HT1080 (cell line): ENCODE measurements at places on chromosomes 3 and 15.
A peak's percentile ranks its signal among the peaks of the same experiment; 100 is the strongest.

- no peak for DNase-seq
These were observed 403.2 kb downstream of the MECOM start for GRCh38 chr3:169260296-169260695.

- peak; percentile 72 for DNase-seq
These were observed 19.4 kb upstream of the KIF23 start for GRCh38 chr15:69394556-69395282.

DNA sequence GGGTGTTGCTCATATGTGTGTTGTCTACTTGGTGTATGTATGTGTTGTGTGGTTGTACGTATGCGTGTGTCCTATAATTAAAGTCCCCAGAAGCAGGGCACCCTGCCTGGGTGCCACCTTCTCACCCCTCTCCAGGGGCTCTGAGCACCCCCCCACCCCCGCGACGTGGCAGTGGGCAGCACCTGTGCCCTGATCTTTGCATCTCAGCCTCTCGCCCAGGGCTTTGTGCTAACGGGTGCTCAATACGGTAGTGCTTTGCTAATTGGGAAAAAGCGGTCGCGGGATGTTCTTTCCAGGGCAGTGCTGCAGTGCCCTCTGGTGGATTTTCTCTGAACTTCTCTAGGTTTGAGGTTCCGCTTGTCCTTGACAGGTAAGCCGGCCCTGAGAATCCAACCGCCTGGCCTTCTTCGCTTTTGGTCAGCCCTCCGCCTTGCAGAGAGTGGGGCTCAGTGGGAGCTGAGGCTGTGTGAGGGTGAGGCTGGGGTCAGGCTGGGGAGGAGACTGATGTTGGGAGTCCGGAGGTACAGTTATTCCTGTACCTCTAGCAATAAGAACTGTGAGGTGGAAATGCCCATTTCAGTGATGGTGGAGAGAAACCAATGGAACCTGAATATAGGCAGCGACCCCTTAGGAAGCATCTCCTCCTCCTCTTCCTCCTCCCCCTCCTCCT, 17.6 kb upstream of the EPHB3 start:
- peak; percentile 85 for DNase-seq

DNA sequence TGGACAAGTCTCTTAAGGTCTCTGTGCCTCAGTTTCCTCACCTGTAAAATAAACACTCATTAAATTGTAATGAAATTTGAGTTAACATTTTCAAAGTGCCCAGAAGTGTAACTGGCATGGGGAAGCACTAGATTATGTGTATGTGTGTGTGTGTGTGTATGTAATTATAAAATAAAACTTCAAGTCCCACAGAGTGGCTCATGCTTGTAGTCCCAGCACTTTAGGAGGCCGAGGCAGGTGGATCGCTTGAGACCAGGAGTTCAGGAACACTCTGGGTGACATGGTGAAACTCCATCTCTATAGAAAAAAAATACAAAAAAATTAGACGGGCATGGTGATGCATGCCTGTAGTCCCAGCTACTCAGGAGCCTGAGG, 403.4 kb downstream of the IL5RA start:
- no peak for DNase-seq

DNA sequence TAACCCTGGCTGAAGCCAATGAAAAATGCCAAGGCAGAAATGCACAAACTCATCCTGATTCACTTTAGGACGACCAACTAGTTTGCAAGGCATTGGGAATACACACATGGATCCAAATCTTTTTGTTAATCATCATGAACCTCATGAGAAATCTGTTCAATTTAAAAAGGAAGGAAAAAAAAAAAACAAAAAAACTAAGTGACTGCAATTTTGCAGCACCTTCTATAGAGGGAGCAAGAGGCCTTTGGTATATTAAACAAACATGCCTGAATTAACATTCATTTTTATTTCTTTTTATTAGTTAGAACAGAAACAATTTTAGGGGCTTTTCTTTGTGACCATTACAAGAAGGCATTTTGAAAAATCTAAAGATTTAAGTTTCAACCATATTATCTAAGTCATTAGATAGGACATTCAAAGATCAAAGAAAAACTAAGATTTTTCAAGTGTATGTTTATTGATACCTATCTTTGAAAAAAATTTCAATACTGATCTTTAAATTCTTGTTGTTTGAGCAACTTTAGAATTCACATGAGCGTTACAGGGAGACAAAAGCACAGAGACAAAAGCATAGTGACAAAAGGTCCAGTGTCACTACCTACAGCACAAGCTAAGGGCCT, 182.4 kb downstream of the CBLB start:
- DNase-seq = peak; percentile 30

GRCh38 chr3:37668431-37668817, 193.3 kb upstream of the CTDSPL start:
- DNase-seq = no peak

- no peak for DNase-seq
These were observed 1.2 kb downstream of the RTP1 start for GRCh38 chr3:187198490-187198889.

DNA sequence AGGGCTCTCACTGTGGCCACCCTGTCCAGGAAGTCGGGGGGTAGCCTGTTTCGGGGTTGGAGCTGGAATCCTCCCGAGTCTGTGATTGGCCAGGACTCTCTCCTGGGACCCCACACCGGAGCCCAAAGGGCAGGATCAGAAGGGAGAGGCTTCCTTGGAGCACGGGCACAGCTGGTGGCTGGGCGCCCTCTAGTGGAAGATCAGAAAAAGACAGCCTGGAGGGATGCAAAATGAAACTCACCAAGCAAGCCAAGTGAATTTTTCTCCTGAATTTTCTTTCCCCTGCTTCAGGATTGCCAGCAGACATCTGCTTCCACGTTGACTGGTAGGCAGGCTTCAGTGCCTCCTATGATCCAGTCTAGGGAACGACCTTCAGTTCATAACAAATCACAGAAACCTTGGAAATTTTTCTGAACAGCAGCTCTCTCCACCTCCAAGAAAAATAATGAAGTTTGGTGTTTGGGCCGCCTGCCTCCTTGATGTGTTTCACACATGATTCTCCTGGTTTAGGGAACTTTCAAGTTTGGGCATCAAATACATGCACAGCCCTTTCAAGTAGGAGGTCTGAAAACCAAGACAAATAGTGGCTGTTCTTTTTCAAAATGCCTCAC, 224.6 kb downstream of the VPS13C start:
- DNase-seq = peak; percentile 74

DNA sequence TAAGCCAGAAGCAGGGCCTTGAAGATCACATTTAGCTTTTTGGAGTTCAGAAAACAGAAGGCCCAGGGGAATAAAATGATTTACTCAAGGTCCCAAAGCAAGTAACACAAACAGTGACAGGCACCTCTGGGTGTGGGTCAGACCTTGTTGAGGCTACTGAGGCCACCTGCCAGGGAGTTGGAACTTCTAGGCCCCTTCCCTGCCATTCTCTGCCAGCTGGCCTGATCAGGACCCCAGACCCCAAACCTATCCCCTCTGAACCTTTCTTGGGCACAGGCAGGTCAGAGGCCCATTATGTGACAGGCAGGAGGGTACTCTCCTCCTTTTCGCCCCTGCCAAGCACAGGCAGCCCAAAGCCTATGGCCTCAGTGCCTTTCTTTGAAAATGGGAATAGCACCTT, 49.4 kb upstream of the ATP2B2 start:
- no peak for DNase-seq

GRCh38 chr15:40121911-40122638, 13.4 kb upstream of the BMF start:
- no peak for DNase-seq

GRCh38 chr3:38141173-38141951, 2.9 kb downstream of the MYD88 start:
- no peak for DNase-seq

GRCh38 chr15:36831125-36831903, 251.9 kb downstream of the CDIN1 start:
- peak; percentile 80 for DNase-seq

DNA sequence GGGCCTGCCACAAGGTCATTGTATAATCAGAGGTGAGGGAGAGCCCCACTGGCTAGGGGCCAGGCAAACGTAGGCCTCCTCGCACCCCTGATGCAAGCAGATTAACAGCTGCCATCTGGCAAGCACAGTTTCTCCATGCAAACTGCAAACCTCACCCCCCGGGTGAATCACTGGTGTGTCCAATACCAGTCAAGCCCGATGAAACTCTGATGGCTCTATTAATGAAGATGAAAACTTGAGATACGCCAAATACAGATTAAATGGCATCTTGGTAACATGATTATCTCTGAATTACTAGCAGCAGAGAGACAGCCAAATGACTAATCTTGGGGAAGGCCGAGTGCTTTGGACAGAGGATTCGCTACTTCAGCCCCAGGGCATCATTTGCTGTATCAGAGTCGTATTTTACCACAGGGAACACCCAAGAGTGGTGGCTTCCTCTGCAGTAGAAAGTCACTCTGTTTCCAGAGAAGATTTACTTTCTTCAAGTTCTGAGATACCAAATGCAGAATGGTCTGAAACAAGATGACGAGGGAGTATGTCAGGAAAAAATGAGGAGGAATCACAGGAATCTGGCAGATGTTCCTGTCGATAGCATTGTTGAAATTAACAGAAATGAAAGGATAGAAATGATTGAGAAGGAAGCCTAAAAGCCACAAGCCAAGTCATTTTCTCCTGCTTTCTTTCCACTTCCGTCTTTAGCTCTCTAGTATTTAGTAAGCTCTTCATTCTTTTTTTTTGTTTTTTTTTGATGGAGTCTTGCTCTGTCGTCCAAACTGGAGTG, 96.2 kb upstream of the NR2F2 start:
- no peak for DNase-seq

- no peak for DNase-seq
These were observed 7.6 kb upstream of the SEMA7A start for GRCh38 chr15:74441248-74441941.

GRCh38 chr3:3556078-3556477, 243.2 kb upstream of the LRRN1 start:
- no peak for DNase-seq

GRCh38 chr3:50658416-50658815, 16.3 kb upstream of the DOCK3 start:
- DNase-seq = no peak

GRCh38 chr3:29420106-29420505, 139.2 kb downstream of the RBMS3 start:
- DNase-seq = no peak

DNA sequence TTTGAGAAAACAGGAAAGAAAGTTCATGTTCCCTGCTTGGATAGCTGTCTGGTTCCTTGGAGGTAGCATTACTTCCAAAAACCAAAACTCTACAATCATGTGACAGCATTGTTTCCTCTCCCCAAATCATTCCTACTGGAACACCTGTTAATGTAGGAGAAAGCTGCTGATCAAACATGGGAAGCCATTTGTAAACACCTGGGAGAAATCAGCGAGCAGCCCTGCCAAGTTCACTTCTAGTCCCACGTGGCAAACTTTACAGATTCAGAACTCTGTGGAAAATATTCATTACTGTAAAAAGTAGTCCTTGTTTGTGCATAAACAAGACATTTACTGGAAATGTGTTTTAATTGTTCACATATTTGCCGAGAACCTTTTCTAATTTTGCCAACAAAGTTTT, 275.5 kb upstream of the AZI2 start:
- DNase-seq = no peak

- no peak for DNase-seq
These were observed 140.5 kb upstream of the MLF1 start for GRCh38 chr3:158430448-158430847.

DNA sequence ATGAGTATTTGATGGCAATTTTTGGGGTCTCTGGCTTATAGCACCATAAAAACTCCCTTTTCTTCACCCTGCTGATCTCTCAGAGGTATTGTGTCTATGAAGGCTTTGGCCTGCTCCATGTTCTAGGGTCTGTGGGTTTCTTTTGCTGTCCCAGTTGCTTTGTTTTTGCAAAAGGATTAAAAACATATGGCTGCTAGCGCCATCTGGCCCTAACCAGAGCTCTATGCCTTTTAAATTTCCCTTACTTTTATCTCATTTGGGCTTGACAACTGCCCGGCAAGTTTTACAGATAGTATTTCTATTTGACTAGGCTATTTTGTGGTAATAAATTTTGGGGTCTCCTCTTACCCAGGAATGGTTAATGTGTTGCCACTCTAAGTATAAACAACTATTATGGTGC, 6.4 kb upstream of the GHRL start:
- DNase-seq = no peak

DNA sequence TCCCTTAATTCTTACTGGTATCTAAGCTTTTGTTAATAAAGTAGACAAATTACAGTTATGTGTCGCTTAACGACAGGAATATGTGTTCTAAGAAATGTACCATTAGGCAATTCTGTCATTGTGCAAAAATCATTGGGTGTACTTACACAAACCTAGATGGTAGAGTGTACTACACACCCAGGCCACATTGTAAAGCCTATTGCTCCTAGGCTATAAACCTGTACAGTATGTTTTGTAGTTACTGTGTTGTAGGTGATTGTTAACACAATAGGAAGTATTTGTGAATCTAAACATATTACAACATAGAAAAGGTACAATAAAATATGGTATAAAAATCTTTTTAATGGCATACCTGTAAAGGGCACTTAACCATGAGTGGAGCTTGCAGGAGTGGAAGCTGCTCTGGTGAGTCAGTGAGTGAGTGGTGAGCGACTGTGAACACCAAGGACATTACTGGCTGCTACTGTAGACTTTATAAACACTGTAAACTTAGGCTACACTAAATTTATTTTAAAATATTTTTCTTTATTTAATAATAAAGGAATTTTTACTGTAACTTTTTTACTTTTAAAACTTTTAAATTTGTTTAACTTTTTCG, 47.4 kb downstream of the FSIP1 start:
- no peak for DNase-seq

- DNase-seq = no peak
These were observed 354.1 kb downstream of the ROBO2 start for GRCh38 chr3:77394046-77394445.

DNA sequence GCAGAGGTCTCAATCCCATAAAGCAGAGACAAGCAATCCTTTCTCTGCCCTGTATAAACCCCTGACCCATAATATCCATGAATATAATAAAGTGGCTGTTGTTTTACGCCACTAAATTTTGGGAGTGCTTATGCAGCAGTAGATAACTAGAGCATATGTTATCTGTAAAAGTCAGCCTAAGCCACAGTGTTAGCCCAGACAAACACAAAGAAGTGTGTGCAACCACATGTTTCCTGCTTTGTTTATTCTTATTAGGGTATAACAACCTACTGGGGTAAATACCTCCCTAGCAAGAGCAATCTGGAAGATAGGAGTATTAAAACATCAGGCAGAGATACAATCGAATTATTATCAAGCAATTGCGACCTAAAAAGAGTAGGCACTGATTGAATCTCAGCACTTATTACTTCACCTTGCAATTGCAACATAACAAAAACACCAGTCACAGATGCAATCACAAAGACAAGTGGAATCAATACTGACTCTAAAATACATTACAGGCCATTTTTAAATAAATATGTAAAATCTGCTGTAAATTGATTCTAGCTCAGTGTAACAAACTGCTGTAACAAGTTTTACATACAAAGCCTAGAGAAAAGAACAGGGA, 94.6 kb upstream of the UBE2E2 start:
- no peak for DNase-seq

DNA sequence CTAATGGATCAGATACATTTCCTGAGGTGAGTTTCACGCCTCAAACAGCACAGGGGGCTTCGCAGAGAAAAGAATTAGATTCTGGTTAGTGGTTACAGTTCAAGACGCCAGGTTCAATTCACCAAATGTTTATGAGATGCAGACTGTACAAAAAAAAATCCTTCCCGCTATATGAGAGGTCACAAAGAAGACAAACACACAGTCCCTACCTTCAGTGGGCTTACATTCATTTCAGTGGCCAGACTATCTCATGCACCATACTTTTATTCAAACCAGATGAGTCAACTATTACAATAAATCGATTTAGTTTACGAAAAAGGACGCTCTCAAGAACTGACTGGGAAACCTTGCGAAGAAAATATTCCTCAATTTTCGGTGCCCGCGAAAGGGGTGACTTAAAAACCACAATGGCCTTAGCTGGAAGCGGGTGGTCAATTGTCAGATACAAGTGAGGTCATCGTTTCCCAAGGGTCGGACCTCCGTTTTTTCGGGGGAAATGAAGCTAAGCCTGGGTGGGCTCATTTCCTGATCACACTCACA, 695 bp downstream of the METTL6 start:
- DNase-seq = no peak
